ENCODE measurements at places on chromosomes 3 and 15.
A peak's percentile ranks its signal among the peaks of the same experiment; 100 is the strongest.

DNA sequence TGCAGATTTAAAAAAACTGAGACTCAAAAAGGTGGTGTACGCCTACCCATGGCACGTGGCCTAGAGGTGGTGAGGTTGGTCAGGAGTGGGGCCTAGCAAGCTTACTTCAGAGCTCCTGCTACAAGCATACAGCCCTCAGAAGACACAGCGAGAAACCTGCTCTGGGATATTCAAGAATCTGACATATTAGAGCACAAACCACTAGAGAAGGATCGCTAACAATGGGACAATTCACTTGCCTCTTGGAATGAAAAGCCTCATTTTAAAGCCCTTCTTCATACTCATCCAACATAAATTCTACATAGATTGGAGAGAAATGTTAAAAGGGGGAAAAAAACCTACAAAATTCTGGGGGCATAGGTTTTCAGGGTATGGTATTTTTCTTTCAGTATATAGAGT is 118.0 kb upstream of the ARHGEF3 start:
- no peak for DNase-seq

- DNase-seq: no peak
These were observed 22.8 kb downstream of the CFAP100 start for GRCh38 chr3:126417515-126417914.

GRCh38 chr3:69724722-69725435 is 14.4 kb upstream of the MITF start:
- DNase-seq: no peak

GRCh38 chr3:176807938-176808337 is 389.3 kb downstream of the TBL1XR1 start:
- no peak for DNase-seq

- no peak for DNase-seq
These were observed 246.9 kb upstream of the LRIG1 start for GRCh38 chr3:66747696-66748095.

DNA sequence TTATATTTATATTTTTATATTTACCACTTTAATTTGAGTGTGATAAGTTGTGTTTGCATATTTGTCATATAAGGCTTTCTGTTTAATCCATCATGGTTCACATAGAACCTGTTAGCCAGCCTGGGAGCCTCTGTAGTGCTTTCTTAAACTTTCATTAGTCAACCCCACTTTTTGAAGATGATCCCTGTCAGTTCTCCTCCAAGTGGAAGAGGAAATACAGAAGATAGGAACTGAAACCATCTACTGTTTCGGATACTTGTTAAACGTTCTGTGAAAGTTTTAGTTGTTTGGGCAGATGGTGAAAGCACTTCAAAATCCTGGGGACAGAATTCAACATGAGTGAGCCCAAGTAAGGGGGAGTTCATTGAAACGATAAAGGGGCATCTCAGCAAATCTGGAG is 4.6 kb upstream of the SAMMSON start:
- DNase-seq: peak; percentile 79

GRCh38 chr3:102265720-102266119 is 169.1 kb upstream of the ZPLD1 start:
- DNase-seq: no peak

- DNase-seq: peak; percentile 14
These were observed 721 bp downstream of the ADAMTS7 start for GRCh38 chr15:78810362-78811123.

GRCh38 chr3:44831232-44831631 is 30.5 kb upstream of the TMEM42 start:
- no peak for DNase-seq

GRCh38 chr3:196192036-196192523 is 19.1 kb downstream of the ZDHHC19 start:
- DNase-seq: peak; percentile 87

- no peak for DNase-seq
These were observed 176.0 kb upstream of the SLC24A5 start for GRCh38 chr15:47944637-47945288.

DNA sequence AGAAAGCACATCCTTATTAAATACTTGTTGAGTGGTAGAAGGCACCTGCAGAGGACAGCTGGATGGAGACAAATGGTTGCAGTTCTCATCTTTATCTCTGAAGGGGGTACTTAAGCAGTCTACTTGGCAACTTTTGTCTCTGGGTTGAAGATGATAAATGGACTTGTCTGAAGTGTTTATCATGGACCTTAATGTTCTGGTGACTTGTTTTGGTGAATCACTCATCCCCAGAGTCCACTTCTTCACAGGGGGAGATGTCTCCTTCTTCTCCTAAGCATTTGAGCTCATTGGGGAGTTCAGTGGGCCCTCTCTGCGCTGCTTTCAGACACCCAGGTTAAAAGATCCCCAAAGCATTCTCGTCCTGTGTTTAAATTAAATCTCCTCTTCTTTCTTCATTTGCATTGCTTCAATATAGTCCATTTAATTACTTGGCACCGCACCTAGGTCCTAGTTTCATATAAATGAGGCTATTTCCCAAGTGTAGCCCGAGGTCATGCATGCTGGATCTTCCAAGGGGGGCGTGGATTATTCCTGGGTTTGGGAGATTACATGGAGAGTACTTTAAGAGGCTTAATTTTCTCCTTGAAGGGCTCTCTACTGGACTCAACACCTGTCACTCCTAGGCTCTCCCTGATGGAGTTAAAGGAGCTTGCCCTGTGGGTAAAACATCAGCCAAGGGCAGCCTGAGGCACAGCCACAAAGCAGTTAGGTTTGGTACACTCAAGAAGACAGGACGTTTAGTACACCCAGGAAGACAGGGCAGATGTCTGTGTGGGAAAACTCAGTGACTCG is 239.3 kb upstream of the C2CD4B start:
- DNase-seq: no peak

DNA sequence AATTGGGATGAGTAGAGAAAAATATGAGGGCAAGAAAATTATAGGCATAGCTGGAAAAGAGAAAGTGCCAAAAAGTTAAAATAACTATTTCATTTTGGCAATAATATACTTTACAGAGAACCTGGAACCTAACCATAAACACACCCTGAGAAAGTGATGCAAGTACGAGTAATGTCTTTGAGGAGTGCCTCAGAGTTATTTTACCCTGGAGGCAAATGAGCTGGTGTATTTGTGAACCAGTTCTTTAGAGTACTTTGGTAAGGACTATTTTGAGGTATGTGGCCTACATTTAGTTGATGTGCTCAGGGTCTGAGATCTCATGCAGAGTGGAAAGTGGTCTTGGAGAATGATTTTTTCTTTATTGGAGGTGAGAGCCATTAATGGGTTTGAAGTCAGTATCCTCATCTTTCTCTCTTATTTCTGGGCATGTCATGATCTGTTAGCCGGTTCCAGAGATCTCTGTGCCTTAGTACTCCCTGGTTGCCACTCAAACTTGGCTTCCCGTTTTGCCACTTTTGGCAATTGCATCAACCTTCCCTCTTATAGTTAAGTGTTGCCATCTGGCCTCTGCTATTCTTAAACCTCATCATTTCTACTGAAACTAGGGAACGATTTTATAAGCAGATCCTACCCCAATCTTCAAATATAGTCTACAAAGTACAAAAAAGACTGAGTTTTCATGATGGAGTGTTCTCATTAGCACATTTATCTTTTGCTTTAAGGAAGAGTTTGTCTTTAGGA is 145.7 kb downstream of the EPHA6 start:
- no peak for DNase-seq

GRCh38 chr3:105013657-105014056 is 353.1 kb upstream of the ALCAM start:
- no peak for DNase-seq

GRCh38 chr3:87541723-87542122 is 265.3 kb upstream of the POU1F1 start:
- DNase-seq: no peak

- no peak for DNase-seq
These were observed 46.0 kb downstream of the KLHL25 start for GRCh38 chr15:85748729-85749128.

DNA sequence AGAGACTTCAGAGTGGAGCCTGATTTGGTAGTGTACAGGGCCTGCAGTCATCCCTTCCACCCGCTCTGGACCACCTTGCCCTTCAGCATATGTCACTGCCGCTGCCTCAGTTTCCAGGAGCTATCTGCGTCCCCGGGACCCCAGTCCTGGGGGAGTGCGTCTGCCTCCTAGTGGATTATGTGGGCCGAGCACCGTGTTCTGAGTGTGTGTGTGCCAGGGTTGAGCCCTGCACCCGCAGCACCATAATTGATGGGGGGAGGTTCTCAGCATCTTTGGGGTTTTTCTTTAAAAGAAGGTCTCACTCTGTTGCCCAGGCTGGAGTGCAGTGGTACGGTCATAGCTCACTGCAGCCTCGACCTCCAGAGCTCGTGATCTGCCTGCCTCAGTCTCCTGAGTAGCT is 33.6 kb downstream of the CD276 start:
- DNase-seq: no peak

DNA sequence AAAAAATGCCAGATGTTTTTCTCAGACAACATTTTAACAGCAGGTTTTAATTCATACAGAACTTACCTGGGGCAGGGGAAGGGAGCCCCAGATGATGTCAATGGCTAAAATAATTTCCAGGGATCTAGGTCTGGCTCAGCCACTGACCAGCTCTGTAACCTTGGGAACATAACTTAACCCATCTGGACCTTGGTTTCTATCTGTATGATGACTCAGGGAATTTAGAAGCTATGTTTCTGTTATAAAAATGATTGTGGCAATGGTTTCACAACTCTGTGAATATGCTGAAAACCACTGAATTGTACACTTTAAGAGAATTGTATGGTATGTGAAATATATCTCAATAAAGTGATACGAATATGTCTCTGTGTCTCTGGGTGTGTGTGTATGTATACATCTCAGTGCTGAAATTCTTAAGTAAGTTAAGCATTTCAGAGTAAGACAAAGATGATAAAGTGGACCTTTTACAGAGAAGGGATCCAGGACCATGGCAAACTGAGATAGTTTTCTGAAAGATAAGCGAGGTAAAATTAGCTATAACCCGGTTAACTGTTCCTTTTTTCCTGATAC is 2.9 kb downstream of the SH3GL3 start:
- DNase-seq: no peak

DNA sequence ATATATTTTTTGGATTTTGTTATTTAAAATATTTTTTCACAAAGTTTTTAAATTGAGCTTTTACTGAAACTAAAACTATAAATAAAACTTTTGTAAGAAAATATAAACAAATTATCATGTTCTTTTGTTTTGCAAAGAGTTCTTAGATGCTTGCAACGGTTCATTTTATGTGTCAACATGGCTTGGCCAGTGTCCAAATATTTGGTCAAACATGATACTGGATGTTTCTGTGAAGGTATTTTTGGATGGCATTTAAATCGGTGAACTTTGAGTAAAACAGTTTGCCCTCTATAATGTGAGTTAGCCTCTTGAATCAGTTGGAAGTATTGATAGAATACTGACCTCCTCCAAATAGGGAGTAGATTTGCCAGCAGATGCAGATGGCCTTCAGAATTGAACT is 612.6 kb upstream of the NECTIN3 start:
- DNase-seq: no peak

DNA sequence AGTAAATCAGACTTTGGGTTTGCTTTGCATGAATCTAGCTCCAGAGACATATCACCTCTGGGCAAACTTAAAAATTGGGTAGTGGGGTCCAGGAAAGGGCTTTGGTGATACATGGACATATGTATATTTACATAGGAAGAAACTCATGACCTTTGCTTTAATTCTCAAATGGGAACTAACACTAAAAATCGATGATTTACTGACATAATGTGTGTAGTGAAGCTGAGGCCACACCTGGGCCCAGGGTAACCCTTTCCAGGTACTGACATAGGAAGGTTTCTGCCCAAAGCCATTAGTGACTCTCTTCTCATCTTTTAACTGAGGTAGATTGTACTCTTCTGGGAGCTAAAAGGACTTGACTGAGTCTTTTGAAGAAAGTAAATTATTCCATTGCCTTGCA is 411.2 kb upstream of the TBL1XR1 start:
- DNase-seq: no peak

- no peak for DNase-seq
These were observed 92.3 kb downstream of the DHX30 start for GRCh38 chr3:47895241-47895640.

DNA sequence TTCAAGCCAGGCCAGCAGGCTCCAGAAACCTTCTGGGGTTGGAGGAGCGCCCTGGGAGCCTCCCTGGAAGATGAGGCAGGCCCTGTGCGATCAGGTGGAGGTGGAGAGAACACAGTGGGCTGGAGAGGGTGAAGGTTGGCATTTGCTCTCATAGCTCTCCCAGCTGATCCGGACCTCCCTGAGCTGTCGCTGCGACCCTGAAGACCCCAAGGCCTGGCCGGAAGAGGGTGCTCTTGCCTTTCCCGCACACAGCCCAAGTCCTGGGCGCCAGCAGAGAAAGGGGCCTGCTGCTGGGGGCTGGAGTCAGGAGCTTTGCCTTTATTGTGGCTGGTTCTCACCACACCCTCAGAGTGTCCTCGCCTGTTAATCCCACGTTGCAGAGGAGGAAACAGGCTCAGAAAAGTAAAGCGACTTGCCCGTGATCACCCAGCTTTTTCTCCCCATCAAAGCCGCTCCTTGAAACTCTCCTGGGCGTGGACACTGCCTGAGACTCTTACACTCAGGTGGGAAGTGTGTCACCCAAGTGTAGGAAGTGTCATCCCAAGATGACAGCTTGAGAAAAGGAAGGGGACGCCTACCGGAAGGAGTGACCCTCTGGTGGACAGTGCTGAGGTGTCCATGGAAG is 8.6 kb upstream of the RPL29 start:
- DNase-seq: no peak

- no peak for DNase-seq
These were observed 24.7 kb upstream of the SEMA3F start for GRCh38 chr3:50130436-50130835.

- no peak for DNase-seq
These were observed 24.7 kb upstream of the PRR23E start for GRCh38 chr3:127168271-127168670.

DNA sequence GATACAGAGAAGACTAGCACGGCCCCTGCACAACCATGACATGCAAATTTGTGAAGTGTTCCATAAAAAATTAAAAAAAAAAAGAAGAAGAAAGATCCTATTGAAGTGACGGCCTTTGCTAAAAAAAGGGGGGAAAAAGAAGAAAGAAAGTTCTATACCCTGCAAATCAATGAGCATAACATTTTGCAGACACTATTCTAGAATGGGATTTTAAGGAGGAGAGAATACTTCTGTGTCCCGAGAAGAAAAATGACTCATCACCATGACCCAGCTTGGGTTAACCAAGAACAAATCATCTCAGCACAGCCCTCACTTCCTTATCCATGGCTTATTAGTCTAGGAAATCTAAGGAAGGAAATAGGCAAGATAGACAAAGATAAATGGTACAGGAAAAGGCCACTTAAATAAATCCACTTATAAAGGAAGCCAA is 7.4 kb upstream of the SH3BP5 start:
- peak; percentile 82 for DNase-seq
